NCI-H524 treated with DMSO at 0.1 percent for 48 hours (cell line): ENCODE measurements at places on chromosomes 5 and 9.

DNA sequence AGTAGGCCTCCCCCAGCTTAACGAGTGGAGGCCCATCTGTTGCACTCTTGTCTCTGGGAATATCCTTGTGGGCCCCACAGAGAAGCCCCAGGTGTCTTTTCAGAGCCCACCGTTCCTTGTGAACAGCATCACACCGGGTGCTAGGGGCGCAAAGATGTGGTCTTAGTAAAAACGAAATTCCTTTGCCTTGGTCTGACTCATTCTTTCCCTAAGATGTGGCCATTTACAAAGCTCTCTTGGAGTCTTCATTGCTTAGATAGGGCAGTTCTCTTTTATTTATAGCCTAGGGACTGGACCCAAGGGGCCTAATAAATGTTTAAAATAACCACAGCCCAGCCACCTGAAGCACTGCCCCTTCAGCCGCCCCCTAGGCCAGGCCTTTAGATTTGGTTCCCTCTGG lies 52.8 kb upstream of the RPL26L1 start:
- no peak for DNase-seq

DNA sequence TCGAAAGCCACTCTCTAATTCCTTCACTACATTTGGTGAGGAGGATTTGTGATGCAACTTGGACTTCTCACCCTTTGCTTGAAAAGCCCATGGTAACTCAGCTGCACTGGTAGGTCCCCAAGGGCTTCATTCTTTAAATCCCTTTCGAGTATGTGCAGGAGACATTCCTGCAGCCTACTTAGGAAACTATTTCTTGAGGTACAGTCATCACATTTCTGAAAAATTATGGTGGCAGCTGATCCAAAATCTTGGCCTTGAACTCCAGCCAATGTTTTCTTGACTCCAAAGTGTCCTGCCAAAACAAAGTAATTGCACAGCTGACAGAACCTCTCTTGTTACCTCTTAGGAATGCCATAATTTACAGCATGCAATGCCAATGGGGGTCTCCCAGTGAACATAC lies 99.7 kb downstream of the NPR3 start:
- DNase-seq = no peak

DNA sequence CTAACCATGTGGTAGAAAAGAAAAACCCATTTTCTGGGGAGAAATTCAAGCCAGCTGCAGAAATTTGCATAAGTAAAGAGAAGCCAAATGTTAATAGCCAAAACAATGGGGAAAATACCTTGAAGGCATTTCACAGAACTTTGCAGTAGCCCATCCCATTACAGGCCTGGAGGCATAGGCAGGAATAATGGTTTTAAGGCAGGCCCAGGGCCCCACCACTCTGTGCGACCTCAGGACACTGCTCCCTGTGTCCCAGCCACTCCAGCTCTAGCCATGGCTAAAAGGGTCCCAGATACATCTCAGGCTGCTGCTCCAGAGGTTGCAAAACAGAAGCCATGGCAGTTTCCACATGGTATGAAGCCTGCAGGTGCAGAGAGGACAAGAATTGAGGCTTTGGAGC lies 253.3 kb downstream of the CTNND2 start:
- no peak for DNase-seq

DNA sequence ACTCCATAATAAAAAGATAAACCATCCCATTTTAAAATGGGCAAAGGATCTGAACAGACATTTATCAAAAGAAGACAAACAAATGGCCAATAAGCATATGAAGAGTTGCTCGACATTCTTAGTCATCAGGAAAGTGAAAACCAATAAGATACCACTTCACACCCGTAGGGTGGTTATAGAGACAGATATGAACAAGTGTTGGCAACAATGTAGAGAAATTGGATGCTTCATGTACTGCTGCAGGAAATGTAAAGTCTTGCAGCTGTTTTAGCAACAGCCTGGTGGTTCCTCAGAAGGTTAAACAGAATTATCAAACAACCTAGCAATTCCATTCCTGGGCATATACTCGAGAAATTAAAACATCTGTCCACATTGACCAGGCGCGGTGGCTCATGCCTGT lies 42.5 kb downstream of the GTF3C4 start:
- no peak for DNase-seq

DNA sequence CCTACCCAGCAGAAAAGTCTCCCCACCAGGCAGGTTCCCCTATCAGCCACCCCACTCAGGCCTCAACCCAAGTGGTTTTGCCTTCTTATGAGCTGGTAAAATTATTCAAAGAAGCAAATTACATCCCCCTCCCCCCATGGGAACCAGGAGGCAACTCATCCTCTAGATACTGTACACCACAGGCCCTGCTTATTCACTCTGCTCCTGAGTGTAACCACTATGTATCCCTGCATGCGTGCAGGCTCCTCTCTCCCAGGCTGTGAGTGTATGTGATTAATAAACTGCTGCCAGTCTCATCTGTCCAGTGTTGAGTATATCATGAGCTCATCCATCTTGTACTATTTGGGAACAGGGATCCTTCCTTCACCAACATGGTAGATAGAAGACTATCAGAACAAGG lies 8.6 kb downstream of the KCTD16 start:
- DNase-seq = no peak

DNA sequence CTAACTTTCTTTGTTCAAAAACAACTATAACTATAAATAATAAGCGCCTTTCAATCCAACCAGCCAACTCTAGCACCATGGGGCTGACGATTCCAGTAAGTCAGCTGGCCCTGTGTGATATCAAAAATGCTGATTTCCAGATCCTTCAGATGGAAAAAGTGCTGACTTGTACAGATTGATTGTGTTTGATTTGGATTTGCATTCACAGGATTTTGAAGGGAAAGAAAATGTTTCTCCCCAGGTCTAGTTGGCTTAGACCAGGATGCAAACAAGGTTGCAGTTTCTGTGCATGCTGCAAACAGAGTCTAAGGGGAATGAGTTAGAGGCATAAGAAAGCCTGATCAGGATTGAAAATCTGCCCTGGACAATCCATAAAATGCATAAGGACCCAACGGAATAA lies 68.9 kb downstream of the SLC1A3 start:
- DNase-seq = no peak

GRCh38 chr9:14251154-14252071 lies 62.5 kb downstream of the NFIB start:
- DNase-seq = no peak

- no peak for DNase-seq
These were observed 43.7 kb downstream of the OR2V1 start for GRCh38 chr5:181087309-181087708.

GRCh38 chr9:37157726-37158377 lies 37.5 kb downstream of the ZCCHC7 start:
- DNase-seq = no peak

DNA sequence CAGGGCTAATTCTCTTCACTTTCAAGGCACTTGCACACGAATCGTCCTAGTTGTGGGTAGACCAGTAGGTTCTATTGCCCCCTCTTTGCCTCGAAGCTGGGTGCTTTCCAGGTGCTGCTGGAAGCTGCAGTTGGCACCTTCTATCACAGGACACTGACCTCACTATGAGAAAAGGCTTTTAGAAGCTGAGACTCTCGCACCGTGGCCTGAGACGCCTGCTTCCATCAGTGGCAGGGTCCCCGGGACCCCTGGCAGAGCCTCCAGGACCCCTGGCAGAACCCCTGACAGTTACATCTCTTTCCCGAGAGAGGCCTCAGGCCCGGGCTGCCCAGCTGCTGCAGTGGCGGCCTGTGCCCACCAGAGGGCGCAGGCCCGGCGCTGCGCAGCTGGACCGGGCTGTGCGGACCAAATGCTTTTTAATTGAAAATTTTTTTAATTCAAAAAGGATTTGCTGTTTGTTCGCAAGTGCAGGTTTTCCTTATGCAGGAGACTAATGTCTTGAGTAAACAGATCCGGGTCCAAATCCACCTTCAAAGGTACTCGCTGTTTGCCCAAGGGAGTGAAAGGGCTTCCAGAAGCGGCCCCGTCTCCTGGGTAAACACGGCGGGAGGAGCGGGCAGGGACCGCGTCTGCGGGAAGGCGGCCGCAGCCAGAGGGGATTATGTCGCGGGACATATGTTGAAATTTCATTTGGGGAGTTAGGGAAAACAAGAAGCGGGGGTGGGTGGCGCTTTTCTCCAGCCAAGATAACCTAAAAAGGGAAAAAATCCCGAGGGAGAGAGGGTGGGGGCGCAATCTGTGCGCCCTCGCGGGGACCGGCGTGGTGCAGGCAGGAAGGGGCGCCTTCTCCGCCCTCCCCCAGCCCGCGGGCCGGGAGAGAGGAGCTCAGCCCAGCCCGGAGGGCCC lies 114.5 kb upstream of the LMX1B start:
- DNase-seq = no peak
